ENCODE measurements at places on chromosomes 5 and 9.

DNA sequence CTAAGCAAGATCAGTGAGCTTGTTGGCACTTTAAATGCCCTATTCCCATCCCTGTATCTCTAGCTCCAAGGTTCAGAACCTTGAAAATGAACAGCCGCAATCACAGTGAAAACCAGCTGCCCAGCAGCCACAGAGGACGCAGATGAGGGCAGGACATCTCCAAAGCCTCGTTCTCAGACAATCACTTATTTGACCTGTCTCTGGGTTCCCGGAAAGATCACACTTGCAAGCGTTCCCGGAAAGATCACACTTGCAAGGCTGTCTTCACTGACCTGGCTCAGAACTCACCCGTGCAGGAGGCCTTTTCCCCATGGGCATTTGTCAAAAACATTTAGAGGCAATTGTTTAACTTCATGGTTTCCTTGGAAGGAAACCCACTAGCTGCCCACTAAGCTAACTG is 25.7 kb downstream of the IPPK start:
- DNase-seq: no peak

- DNase-seq: no peak
Observed at GRCh38 chr5:174329738-174330137, 284.2 kb downstream of the NSG2 start.

DNA sequence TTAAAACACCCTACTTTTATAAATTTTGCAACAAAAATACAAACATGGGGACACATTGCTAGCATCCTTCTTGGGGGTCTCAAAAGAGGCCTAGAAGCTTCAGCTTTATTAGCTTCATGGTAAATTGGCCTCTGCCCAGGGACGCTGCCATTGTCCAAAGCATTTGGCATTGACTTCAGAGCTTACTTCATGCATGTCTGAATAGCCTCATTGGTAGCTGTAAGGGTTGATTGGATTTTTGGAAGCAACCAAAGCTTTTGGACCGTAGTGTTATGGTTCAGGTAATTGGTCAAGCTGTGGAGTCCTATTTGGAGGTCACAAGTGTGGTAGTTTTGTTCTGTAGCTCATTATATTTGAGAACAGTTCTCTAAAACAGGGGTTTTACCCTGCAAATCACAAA is 411.7 kb upstream of the SLC24A2 start:
- DNase-seq: no peak

DNA sequence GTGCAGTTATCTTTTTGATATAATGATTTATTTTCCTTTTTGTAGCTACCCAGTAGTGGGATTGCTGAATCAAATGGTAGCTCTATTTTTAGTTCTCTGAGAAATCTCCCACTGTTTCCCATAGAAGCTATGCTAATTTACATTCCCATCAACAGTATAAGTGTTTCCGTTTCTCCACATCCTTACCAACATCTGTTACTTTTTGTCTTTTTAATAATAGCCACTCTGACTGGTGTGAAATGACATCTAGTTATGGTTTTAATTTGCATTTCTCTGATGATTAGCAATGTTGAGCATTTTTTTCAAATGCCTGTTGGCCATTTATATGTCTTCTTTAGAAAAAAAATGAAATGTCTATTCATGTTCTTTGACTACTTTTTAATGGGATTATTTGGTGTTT is 94.7 kb downstream of the SERINC5 start:
- no peak for DNase-seq

DNA sequence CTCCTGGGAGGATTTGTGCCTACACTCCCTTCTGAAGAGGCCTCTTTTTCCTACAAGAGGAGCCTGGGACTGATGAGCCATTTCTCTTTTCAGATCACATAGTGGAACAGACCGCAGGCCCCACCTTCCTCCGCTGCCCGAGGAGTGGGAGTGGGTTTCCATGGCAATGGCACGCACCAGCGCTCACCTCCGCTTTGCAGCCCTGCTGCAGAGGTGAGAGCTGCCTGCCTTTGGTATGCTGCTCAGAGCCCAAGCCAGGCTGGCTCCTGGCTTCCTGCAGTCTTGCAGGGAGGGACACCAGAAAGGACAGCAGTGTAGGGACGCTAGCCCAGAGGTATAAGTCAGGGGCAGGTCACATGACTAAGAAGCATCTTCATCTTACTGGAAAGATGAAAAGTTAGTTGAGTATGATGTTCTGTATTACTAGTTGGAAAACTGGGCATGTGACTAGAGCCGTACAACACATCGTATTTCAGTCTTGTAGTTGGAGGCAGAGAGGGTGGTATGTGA is 12.4 kb downstream of the PTTG1 start:
- no peak for DNase-seq

DNA sequence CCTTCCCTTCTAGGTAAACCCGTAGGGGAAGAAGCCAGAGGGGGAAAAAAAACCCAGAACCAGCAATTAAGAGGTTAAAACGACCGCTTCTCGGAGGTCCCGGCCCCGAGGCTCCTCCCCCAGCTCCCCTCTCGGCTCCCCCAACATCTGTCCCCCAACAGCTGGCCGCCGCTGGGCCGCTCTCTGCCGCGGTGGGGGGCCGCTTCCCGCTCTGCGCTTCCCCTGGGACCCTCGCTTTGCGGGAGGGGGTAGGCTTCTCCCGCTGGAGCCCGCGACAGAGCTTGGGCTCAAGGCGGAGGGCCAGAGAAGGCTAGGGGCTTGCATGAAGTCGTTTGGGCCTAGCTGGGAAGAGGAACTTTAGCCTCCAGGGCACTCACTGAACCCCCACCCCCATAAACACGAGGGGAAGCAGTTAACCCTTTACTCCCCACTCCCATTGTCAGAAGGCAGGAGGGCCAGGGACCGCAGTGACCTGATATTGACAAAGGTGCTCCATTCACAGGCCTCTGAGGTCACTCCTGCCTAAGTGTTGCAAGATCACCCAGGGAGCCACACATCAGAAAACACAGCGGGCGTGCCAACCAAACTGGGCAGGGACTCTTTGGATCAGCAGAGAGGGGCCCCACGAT is 7.5 kb downstream of the LHX6 start:
- DNase-seq: no peak

GRCh38 chr9:135601988-135602387 is 37.4 kb downstream of the GLT6D1 start:
- DNase-seq: no peak

DNA sequence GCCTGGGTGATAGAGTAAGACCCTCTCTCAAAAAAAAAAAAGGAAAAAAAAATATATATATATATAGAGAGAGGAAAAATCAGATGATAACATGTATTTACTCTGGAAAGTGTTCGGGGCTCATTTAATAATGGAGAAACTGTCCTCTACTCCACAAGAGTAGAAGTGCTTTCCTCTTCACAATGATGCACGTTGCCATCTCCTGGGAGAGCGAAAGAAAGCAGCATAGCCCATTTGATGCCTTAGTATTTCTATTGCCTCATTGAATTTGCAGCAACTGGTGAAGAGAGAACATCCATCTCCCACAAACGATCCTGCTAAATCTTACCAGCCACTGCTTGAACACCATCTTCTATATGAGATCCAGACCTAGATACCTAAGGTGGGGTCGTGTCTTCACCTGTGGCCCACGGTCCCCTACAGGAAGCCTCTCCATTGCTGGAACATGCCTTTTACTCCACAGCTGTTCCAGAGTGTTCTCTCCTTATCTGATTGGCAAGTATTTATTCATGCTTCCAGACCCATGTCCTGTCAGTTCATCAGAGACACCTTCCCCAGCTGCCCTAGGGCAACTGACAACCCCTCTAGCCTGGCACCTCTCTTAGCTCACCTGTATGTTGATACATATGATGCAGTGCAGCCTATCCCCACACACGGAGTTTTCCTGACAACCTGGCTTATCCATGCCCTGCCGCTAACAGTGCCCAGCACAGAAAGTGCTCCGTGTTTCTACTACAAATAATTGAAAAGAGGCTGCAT is 115.3 kb downstream of the MARCHF11 start:
- no peak for DNase-seq

DNA sequence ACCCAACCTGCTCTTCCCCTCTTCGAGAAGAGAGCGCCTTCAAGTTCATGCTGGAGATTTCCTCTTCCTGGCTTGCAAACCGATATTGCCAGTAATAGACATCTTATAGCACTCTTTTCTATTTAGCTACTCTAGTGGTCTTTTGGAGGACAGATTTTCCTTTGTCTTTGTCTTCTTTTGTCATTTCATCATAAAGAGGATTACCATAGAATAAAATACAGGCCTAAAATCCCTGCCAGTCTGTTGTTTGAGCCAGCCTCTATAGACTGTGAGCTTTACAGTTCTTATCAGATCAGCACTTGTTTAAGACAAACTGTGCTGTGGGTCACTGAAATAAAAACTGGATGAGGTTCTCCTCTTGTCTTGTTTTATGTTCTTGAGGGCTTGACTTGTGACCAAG is 802.8 kb downstream of the NR2F1-AS1 start:
- no peak for DNase-seq

DNA sequence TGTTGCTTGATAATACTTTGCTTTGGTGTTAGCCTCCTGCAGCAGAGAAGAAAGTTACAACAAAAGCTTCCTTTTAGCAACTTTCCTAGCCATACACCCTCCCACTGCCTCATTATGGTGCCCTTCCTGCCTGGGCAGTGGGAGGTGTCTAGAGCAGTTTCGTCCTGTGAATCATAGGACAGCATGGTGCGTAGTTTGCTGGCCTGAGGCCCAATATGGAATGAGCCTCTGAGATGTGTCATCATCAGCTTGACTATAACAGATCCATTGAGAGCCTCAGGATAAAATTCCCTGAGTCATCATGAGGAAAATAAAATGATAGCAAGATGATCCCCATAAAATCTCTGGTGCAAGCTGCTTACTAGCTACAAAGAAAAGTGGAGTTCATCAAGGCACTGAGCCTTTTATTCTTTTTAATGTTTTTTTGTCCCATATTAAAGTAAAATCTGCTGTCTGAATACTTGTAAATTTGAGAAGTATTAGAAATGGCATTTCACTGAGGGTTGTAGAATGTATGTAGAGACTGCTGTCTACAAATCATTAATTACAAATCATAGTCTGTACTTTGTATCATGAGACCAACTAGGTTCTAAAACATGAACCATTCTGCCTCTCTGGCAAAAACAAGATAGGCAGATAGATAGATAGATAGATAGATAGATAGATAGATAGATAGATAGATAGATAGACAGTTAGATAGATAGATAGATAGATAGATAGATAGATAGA is 303.0 kb upstream of the PDE4D start:
- DNase-seq: no peak

- DNase-seq: no peak
Observed at GRCh38 chr9:74444369-74444768, 52.8 kb upstream of the RORB start.

DNA sequence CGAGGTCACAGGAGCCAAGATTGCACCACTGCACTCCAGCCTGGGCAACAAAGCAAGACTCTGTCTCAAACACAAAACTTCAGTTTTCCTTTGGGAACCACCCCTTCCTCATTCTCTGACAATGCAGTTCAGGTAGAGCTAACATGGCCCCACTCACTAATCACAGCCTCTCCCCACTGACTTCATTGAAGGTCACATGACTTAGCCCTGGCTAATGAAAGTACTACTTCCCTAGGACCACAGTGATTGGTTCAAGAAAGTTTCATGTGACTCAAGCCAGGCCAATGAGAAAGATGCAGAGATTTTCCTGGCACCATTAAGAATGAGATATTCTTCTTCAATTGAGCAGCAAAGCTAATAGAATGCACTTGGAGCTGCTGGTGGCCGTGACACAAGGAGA is 67.2 kb upstream of the GPBP1 start:
- no peak for DNase-seq

DNA sequence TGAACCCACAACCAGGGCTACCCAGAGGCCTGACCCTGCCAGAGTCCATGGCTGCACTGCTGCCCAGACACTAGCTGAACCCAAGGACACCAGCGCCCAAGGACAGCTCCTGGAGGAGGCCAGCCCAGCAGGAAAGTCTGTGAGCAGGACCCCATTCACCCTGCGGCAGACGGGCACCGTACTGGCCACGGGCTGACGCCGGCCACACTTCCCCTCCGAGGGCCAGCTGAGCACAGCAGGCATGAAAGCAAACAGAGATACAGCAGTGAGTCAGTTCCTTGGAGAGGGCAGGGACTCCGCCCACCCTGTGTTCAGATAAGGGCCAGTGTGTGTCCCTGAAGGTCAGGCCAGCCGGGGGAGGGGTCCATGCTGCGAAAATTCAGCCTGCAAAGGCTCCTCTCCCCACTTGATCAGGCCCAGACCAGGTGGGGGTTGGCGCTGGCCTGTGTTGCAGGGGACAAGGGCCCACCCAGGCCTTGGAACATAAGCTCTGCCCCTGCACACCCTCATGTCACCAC is 3.2 kb downstream of the RNF208 start:
- DNase-seq: no peak

GRCh38 chr5:146662229-146662628 is 146.2 kb upstream of the GPR151 start:
- no peak for DNase-seq

GRCh38 chr5:35129921-35130485 is 82.3 kb upstream of the AGXT2 start:
- DNase-seq: no peak

DNA sequence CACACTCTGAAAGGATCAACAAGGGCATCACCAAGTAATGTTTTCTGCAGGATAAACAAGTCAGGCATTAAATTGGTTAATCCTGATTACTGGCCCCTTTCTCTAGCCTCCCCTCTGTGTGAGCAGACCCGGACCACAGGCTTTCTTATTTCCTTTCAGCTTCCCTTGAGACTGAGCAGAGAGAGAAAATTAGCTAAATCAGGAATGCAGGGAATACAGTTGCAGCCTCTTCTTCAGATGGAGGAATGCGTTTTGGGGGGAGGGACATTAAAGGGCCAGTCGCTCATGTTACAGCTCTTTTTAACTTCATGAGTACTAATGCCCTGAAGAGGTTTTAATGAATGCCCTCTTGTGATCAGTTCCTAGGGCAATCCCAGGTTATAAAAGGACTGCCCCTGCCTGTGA is 19.8 kb downstream of the PCDHAC2 start:
- DNase-seq: no peak

DNA sequence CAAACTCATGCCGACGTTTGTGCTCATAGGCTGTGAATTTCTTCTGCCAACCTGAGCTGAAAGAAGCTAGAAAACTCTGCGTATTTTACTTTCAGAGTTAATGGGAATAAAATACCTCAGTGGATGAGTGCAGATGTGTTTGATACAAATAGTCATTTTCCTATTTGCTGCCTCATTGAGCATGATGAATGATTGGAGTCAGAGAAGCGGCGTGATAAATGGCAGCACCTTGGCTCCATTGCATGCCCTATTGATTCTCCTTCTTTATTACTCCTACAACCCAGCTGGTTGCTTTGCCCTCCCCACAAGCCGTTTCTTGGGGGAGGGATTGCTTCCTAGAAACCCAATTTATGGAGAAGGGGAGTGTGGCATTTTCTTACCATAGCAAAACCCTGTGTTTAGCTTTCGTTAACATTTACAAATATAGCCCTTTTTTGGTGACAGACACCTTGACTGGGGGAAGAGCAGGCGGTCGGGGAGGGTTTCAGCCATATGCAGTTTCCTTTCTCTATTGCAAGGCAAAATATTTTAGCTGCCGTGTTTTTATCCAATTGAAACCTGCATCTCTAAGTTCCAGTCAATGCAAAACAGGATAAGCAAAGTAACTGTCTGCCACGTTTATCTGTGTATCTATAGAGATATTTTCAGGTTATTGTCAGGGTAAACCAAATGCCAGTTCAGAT is 93.1 kb upstream of the TBCA start:
- no peak for DNase-seq
